ENCODE measurements at places on chromosomes 6 and 20. TPM values are rescaled to one million over a fixed set of nuclear protein-coding genes. Genes with fewer than 3 reads are reported as not detected.

OTOR gene
- total RNA-seq: 0.82 TPM

E2F1 gene
- 2.4 TPM for total RNA-seq

BTBD3 gene
- total RNA-seq: 52.2 TPM

- no peak for DNase-seq
Measured at GRCh38 chr6:136790411-136791295, 1.6 kb downstream of the MAP3K5 start.

GRCh38 chr20:34703424-34704176 lies 544 bp upstream of the TP53INP2 start:
- DNase-seq: no peak

DNA sequence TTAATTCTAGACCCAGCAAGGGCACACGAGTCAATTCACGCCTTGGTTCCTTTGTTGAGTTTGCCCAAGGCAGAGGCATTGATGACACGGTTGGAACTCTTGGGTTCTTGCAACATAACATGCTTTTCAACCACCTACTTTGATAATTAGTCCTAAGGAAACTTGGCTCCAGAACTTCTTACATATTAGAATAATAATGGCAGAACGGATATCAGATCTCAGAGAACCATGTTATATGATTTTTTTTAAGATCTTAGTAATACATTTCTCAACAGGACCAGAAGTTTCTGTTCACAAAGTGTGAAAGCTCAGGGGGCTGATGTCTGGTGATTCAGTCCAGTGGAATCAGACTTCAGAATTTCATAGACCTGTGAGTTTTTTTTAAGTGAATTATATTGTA lies 19.2 kb downstream of the SPTLC3 start:
- DNase-seq: no peak

DNA sequence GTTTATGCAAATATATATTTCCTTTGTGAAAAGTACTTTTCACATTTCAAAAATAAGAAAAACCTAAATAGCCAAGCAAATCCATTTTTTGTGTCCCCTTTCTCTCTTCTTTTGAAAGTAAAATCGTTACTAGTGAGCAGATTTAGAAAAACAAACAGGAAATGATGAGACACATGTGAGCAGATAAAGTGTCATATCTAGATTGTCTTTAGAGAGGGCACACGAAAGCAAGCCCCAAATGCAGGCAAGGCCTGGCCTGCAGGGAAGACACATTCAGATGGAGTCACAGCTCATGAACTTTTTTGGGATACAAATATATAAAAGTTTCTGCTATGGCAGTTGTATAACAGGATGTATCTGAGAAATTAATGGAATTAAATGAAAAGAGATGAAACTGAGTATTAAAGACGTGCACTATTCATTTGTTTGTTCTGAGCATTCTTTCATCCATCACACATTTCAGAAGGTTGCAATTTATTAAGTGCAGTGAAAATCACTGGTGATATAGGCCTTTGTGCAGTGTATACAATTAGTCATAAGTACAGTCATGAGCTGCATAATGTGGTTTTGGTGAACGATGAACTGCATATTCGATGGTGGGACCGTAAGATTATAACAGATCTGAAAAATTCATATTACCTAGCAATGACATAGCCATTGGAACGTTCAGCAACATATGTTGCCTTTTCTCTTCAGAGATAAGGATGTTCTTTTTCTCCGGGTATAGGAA lies 101.4 kb downstream of the PACRG start:
- no peak for DNase-seq

DNA sequence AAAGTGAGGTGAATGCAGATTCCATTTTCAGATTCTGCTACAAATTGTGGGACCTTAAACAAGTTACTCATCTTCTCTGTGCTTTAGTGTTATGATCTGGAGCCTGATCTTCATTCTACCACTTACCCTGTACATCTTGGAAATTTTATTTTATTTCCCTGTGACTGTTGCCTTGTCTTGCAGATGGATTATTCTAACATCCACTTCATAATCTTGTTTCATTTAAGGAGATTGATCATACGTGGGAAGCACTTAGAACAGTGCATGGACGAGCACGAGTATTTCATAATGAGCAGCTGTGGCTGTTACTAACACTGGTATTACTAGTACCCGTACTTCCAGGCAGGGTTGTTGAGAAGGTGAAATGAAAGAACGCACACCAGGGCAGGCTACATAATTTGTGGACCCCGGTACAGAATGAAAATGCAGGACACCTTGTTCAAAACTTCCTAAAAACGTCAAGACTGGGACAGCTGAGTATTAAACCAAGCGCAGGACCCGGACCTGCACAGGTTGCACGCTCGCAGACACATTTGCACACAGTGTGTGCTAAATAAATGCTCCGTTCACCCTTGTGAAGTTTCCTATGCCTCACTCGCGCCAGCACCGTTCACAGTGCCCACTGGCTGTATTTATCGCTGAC lies 535 bp upstream of the CCDC170 start:
- DNase-seq: no peak

DNA sequence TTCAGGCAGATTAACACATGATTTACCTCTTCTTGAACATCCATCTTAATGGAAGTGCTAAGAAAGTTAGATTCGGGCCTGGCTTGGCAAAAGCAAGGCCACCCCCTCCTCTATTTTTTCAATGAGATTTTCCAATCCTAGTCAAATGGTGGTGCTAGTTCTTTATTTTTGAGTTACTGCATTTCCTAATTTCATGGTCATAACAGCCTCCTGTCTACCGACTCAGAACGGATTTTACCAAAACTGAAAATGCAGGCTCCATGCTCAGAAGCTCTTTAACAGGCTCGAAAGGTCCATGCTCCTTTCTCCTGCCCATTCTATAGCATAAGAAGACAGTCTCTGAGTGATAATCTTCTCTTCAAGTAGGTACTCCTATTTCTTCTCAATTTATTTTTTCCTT lies 117.2 kb upstream of the ESR1 start:
- no peak for DNase-seq

DNA sequence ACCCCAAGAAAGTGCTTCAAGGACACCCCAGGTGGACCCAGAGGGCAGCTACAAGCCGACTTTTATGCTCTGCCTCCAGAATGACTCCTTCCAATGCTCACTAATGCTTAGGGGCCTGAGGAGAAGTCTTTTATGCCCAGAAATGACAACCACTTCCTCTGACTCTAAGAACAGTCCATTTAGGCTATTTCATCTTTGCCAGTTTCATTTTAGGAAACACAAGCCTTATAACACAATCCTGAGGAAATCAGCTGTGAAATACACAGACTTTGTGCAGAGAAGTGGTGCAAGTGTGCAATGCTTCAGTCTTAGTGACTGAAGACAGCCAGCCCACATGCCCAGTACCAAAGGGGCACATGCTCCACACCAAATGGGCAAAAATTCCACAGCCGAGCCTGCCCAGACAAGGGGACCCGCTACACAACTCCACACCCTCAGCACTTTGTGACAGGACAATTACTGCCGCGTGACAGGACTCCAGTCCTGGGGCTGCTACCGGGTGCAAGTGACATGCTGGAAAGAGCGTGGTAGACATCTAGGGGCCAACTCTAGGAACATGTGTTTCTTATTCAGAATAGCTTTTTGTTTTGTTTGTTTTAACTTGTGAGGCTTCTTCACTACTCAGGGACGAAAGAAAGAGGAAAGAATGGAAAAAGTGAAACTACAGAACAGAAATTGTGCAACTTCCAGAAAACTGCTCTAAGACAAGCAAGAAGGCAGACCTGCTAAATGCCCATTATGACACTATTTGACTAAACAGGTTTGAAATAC lies 28.2 kb upstream of the PLAGL1 start:
- no peak for DNase-seq

DNA sequence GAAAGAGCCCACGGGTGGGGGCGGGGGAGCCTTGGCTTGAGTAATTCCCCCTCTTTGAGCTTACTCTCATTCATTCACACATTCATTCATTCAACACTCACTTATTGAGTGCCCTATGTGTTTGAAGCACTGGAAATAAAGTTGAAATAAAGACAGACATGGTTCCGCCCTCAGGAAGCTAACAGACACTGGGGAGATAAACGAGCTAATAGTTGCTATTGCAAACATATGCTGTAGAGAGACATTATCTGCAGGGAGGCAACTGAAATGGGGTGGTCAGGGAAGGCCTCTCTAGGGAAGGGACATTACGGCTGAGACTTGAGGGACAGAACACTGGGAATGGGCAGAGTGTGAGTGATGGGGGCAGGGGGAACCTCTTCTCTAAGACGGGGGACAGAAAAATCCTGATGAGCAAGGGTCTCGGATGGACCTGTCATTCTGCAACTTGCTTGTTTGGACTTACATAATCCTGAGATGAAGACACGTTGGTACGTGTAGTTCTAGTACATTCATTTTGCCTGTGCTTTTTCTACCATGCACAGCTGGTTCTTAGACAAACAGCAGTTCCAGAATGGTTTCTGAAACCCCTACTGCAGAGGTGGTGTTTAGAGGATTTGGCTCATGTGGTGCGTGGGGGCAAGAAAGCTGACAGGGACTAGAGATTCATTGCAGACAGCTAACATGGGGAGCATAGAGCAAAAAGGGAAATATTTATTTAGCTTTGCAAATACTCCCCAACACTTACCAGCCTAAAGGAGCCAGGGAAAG lies 71.1 kb upstream of the BLCAP start:
- DNase-seq: no peak
